NCI-H1048 (cell line): ENCODE measurements at places on chromosomes 2 and 18.

DNA sequence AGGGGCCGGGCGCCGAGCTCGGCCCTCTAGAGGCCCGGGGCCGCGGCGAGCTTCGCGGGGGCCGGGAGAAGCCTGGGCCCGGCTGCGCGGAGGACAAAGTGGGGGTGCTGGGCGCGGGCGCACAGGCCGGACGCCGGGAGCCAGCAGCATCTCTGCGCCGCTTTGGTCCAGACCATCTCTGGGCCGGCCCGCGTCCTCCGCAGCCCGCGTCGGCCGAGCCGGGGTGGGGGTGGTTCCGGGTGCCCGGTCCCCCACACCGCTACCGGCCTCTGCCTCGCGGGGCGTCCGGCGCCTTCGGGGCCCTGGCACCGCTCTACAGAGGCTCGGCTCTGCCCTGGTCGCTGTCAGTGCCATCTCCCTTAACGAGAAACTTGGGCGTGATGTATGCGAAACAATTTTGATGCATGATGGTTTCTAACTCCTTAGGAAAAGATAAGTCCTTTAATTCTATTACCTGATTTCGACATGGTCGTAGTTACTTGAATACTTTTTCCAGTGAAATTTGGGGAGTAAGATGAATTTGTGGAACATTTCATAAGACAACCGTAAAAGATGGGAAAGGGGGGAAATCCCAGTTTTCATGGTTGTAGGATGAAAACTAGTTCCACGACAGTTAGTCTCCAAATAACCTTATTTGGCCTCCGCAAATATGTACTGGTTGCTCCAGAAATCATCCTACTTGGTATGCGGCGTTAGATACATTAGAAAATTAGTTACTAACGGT lies 562 bp downstream of the TWSG1 start:
- no peak for DNase-seq

DNA sequence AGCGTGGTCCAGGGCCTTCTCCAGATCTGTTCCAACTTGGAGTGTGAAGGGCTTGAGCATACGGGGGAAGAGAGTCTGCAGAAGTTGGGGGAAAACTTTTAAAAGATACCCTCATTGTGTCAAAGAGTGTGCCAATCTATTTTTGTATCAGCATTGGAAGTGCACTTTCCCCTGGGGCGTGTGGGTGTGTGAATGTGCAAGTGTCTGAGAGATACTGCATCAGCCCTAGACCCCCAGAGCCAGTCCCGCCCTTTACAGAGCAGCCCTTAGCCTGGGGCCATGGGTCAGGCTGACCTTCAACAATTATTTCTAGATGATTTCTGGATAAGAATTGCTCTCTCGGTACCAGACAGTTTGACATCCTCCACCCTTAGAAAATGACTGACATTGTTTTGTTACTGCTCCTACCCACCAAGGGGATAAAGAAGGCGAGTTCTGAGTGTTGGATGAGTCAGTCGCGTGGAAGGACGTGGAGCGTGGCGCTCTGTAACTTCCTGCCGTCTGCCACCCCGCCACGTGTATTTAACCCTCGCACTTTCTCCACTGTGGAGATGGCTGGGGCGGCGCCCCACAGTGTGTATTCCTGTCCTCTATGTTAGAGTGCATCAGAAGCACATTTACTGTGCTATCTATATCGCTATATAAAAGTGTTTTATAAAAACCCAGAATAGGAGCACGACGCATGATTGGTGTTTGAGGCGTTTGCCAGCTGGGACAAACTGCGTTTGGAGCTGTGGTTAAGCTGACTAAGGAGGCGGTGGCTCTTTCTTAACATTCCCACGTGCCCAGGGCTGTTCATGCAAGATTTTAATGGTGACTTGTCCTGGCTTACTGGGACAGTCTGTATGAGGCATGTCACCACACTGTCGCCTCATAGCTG lies 122.6 kb downstream of the CABLES1 start:
- no peak for DNase-seq

DNA sequence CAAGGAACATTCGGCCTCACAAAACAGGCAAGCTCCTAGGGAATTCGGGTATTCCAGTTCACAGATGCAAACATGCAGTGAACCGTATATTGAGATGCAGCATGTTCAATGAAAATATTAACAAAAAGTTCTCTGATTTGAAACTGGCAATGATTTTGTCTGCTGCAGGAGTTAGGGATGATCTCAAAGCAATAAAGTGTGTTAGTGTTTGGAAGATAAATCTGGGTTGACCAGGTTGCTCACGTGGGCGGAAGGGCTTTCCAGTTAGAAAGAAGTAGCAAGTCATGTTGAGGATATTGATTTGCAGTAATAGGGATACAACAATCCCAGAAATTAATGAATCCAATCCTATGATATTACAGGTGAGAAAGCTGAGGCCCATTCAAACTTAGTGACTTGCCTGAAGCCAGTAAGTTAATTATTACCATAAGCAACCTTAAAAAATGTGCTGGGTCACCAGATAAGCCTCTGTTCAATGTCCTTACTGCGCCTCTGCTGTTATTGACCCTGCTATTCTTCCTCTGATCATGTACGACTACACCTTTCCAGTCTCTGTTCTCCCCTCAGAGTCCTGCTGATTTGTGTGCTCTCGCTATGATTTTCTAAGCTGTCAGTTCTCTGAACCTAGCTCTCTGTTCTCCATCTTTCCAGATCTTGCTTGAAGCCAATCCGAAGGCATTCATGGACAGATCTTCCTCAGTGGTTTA lies 370.8 kb downstream of the DSEL start:
- DNase-seq = no peak

DNA sequence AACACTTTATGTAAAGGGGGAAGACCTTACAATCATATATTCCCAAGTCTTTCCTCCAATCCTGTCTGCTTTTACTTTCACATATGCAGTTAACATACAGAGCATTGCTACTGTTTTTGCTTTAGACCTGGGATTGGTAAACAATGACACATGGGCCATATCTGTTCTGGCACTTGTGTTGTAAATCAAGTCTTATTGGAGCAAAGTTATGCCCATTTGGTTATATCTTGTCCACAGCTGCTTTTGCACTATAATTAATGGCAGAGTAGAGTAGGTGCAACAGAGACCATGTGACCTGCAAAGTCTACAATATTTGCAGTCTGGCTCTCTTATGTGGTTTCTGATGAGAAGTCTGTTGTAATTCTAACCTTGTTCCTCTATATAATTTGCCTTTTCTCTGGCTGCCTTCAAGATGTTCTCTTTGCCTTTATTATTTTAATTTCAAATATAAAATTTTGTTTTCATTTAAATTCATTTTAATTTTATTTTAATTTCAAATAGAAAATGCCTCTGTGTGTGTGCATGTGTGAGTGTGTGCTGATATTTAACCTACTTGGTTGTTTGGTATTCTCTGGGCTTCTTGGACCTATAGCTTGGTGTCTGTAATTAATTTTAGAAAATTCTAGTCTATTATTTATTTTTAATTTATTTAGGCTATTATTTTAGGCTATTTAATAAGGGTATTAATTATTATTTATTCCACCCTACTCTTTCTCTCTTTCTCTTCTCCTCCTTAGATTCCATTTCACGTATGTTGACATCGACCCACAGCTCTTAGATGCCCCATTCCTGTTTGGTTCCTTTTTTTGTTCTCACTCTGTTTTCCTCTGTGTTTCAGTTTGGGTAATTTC lies 16.8 kb upstream of the LPIN1 start:
- no peak for DNase-seq

GRCh38 chr2:199458009-199458805 lies 468 bp upstream of the SATB2 start:
- DNase-seq = no peak
